Activated CD4-positive, alpha-beta T cell treated with anti-CD3 and anti-CD28 coated beads, Interleukin-2, amount 10 ng/mL, durations not matched to agents 24 days and 14 days (primary cell): ENCODE measurements at places on chromosomes 13 and 19.

DNA sequence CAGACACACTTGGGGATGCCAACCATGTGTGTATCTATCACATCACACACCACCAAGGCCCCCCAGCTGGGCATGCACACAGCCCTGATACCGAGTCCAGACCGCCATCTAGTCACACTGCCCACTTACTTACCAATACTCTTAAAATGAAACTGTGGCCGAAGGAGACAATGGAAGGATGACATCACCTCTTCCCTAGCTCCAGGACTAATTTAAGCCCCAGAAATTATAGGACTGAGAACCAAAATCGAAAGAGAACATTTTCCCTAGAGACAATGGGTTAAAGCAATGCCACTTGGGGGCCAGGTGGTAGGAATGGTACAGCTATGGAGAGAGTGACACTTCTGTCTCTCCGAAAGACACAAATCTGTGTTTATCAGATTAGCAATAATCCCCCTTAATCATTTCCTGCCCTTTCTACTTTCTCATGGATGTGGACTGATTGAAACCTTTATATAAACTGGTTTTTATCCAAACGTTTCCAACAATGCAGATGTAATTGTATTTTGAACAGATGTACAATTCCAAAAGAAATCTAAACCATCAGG is 663 bp upstream of the GGACT start:
- DNase-seq, result no peak

- DNase-seq, result peak; percentile 79
These were observed 1.8 kb upstream of the CEACAM8 start for GRCh38 chr19:42596391-42597072.

DNA sequence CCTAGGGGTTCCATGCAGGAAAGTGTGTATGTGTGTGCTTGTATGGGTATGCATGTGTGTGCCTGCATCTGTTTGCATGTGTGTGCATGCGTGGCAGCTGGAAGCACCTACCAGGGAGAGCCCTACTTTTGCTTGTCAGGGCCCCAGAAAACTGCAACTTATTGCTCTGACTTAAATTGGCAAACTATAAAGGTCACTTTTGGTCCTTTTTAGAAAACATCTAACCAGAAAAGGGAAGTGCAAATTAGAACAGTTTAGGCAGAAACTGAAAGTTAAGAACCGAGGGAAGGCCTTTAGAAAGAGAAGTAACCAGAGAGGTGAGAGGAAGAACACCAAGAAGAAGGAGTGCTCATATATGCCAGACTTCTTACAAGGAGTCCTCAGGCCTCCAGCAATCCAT is 32.5 kb downstream of the DLEU7 start:
- no peak for DNase-seq

GRCh38 chr19:13823256-13823655 is 28.0 kb downstream of the ZSWIM4 start:
- no peak for DNase-seq

DNA sequence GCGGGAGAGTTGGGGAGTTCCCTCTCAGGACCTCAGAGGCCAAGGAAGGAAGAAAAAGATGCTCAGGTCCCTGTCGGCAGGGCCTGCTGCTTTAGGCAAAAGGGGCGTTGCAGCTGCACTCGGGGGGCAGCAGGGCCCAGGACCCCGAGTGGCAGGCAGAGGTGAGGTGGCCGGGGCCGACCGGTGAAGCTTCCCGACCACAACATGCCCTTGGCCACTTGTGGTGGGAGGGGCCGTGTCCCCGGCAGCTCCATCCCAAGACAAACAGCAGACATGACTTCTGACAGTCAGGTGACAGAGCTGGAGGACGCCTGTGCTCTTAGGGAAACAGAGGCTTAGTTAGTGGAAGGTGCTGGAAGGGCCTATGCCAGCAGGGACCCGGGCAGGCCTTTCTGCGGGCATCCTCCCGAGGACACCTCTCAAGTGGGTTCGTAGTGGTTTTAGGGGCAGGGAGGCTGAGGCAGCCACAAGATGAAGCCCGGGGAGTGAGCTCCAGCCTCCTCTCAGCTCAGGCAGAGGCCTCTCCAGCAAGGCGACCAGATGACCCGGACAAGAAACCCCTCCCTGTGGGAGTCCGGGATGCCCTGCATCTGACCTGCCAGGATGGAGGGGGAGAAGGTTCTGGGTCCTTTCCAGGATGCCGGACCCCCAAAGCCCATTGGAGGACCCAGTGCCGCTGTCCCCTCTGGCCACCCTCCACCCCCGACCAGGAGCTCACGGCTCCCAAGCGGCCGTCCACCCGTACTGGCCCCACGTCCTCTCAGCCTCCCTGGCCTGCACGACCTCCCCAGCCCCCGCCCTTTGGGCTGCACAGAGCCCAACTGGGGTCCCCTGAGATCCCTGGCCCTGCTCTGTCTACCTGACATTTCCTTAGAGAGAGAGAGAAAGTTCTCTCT is 24.2 kb downstream of the BTBD2 start:
- no peak for DNase-seq

GRCh38 chr19:42629191-42629590 is 34.5 kb upstream of the CEACAM8 start:
- no peak for DNase-seq

DNA sequence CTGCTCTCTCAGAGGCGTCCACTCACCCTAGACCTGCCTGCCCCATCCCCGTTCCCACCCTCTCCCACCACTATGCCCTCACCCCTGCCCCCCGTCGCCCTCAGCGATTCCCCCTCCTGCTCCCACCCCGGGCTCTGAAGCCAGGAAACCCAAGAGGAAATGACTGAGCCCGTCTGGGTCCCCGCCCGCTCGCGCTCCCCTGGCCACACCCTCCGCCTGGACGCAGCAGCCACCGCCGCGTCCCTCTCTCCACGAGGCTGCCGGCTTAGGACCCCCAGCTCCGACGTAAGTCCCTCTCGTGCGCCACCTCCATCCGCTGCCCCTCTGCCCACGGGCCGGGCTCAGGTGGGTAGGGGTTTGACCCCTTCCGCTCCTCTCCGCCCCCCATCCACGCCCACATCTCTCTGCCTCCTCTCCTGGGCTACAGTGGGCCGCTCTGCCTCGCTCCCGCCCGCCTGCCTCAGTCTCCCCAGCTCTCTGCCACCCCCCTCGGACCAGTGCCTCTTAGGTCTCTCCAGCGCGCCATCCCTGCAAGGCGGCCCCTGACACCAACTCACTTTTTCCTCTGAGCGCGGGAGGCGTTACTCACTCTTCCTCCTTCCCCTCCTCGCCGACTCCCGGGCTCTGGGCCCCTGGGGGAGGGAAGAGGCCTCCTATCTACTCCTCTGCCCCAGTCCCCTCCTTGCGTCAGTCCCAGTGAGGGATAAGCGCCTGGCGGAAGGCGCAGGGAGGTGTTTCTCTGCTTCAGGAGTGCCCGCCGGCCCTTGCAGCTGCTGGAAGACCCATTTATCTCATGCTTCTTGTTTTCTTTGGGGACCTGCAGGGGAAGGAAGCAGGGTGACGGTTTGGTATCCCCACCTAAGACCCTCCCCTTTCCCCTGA is at the start of gene FXYD5:
FXYD5 (plus strand) TSS at position 211 of the 882 bp plus-strand sequence. CDS start 816 bp downstream, outside the sequence.
- peak; percentile 90 for DNase-seq

- no peak for DNase-seq
These were observed 334.8 kb downstream of the SLC7A1 start for GRCh38 chr13:29260684-29261083.

DNA sequence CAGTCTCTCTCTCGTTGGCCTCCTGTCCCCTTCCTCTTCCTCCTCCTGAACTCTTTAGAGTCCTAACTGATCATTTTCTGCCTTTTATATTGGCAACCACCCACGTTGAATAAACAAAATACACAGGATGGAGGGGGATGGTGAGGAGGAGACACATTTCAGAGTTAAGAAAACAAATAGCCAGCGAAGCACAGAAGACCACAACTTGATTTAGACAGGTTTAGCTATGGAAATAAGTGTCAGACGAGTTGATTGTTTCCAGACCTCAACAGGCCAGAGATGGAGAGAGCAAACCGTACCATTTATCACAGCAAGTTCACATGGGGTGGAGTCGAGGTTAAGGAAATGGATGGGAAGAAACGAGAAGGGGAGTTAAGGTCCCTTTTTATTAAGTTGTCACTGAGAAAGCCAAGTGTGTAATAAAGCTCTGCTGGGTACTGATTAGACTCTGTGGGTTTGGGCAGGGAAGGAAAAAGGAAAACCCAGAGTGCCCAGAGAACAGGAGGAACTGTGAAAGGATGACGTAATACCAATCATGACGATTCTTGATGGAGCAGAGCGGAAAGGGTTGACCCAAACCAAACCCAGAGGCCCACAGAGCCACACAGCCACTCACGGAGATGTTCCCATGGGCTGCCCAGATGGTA is 11.1 kb upstream of the SERP2 start:
- no peak for DNase-seq

GRCh38 chr13:113053801-113054604 is 51.6 kb upstream of the F7 start:
- no peak for DNase-seq

- no peak for DNase-seq
These were observed 26.9 kb downstream of the PCCA start for GRCh38 chr13:100115693-100116254.
